ENCODE measurements at places on chromosomes 4 and X.

DNA sequence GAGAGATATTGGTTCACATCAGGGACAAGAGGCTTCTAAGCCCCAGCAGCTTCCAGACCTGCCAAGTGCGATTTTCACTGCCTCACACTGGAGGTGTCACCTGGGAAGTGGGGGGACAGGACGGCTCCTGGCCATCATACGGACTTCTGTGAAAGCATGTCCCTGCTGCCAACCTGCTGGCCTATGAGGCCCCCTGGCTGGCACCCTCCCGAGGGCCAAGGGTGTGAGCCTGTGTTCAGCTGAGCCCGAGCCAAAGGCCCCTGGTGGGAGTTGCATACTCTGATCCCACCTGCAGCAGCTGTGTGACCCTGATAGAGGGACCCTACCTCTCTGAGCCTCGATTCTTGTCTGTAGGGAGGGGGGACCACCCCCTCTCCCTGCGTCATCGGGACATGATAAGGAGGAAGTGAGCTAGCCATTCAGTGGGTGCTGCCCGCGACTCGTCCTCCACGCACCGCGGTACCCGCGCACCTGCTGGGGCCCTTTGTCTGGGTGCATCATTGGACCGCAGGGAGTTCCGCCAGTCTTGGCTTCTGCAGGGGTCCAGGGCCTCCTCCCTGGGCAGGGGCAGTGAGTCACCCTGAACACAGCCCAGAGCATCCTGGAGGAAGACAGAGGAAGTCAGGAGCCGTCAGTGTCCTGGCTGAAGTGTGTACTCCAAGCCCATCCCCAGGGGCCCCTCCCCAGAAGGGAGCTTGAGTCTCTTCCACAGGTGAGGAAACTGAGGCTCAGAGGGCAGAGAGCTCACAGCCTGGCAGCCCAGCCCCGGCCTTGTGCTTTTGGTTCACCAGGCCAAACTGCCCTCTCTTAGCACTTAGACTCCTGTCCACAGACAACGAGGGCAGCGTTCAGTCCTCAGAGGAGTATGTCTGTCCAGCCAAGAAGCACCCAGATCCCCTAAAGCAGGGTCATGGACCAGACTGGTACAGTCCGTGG lies 24.1 kb downstream of the C4orf50 start:
- DNase-seq = no peak

DNA sequence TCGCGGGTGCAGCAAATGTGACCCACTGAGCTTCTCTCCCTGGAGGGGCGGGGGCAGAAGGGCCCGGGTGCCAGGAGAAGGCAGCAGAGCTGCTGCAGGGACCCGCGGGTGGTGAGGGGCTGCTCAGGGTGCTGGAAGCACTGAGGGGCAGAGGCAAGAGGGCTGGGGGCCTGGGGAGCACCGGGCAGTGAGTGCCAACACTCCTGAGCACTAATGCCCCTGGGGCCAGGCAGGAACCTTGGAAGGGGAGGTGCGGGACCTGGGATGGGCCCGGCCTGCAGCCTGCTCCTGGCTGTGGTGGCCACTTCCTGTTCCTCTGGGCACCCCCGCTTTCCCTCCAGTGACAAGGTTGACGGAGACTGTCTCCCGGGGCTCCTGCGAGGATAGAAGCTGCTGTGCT lies 66.5 kb upstream of the ADRA2C start:
- DNase-seq = no peak

GRCh38 chr4:187366530-187366929 lies 629.0 kb upstream of the ZFP42 start:
- DNase-seq = no peak

DNA sequence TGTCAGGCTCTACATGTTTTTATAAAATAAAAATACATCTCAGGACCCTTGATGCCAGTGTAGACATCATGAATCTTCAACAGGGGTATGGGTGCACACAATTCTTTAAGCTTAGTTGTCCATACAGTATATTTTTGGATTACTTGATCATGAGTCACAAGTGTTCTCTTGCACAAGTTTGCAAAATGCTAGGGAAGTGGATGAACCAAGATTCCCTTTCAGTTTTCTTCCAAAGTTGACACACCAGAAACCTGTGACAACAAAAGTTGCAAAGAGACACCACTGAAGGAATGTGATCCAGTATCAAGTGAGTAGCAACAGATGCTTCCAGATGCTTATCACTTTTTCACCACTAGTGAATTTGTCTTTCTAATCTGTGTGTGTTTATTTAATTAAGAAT lies 1021.2 kb downstream of the PCDH7 start:
- no peak for DNase-seq

DNA sequence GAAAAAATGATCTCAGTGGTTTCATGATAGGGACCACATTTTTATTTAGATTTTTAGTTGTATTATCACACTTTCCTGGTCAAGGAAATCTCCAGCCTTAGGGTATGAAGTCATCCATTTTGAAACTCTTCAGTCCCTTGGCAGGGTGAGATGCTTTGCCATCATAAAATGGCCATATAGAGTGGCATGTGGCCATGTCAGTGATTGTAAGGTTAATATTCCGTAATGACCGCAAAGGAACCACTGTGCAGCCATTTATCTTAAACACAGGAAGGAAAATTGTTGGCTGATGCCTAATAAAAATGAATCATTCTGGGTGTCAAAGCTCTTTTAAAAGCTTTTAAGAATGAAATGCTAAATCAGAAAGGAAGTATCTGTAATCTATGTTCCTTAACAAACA lies 35.6 kb downstream of the COMMD8 start:
- DNase-seq = no peak

- no peak for DNase-seq
Observed at GRCh38 chrX:10564484-10564883, 55.9 kb downstream of the MID1 start.

- DNase-seq = no peak
Observed at GRCh38 chr4:58093352-58093751, 983.2 kb upstream of the IGFBP7 start.

DNA sequence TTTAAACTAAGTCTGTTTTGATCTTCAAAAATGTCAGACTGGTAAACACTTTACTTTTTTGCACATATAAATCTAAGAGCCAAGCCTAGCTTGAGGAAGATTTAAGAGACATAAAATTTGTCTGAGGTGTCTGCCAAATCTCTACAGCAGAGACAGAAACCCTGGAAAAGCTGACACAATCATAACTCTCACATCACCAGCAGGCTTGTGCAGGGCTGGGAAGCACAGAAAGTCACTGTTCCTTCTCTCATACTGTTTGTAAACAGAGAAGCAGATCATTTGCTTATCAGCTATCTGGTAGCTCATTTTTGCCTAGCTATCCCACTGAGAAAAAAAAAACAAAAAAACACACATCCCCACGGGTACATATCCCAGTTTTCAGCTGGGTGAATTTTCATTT lies 7.0 kb downstream of the ENOX2 start:
- DNase-seq = peak; percentile 63

DNA sequence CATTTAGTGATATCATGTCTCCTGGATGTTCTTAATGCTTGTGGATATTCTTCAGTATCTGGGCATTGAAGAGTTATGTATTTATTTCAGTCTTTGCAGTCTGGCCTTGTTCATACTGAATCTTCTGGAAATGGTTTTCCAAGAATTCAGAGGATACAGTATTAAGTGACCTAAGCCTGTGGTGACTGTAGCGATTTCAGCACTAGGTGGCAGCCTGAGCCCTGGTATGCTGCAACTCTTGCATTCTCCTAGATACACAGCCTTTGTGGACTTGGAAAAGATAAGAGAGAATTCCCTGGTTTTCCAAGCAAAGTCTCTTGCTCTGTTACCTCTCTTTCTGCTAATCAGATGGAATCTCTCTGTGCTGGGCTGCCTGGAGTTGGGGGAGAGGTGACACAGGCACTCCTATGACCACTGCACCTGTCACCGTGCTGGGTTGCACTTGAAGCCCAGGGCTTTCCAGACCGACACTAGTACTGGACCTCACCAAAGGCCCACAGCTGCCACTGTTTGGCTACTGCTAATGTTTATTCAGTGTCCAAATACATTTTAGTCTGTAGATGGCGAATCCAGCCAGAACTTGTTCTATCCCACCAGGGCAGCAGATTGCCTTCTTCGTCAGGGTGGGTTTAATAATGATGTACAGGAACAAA lies 19.3 kb upstream of the SPIN2A start:
- peak; percentile 38 for DNase-seq

- DNase-seq = no peak
Observed at GRCh38 chr4:158991534-158992155, 111.2 kb upstream of the RAPGEF2 start.

DNA sequence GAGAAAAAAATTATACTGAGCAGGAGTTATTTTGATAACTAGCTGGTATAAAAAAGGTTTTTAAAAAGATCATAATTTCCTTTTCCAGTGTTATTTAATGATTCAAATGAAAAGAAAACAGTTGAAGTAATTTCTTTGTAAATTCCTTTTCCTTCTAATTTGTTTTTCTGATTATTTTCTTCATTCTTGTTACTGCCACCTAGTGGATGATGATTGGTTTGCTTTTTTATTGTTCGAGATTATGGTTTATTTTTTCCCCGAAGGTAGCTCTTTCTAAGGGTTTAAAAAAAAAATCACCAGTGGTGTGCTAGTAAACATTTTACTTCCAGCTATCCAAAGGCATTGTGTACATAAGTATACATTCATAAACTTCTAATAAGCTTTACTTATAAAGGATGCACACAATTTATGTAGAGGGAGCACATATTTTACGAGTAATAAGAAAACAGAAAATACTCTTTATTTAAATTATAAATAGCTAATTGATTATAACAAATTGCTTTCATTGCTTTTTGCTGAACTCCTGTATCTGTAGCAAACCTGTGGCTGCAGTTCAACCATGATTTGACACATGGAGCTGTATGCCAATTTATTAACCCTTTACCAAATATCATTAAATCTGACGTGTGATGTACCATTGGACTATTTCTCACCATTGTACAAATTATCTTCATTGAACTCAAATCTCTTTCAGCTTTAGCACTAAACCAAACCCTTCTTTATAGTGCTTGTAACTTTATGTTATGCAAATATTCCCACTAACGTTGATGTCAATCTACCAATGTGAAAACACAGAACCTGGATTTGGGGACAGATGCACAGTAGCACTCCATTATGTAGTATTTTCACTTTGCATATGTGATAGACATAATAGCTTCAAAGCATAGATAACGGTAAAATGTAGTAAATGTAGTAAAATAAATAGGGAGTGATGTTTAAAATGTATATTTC lies 97.8 kb upstream of the ANK2 start:
- DNase-seq = peak; percentile 75

DNA sequence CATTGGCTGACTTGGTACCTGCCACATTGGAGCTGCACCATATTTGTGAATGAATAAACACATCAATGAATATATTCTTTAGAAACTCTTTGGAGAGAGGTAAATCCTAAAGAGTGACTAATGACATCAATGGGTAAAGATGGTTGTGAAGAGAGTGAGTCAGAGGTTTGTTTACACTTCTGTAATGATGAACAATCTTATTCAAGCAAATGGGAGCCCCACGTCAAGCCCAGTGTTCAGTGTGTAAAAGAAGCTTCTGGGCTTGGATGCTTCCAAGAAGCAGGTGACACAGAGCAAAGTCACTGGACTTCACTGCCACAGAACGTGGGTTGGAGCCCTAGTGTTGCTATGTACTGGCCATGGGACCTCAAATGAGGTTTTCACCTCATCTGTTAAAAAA lies 319.0 kb downstream of the STK32B start:
- DNase-seq = no peak

DNA sequence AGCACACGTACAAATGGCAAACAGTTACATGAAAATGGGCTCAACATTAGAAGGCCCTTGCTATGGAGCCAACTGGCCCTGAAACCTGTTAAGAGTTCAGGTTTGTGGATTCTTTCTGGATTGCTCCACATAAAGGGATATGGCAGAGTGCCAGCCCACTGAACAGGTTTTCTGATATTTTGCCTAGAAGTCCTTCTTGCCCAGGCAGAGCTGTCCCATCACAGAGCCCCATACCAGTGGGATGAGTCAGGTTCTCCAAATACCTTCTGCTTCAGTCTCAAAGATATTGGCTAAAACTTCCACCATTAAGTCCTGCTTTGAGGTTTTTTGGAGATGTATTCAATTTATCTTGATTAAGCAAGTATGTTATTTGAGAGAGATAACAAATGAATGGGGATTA lies 146.8 kb upstream of the IL1RAPL2 start:
- DNase-seq = no peak

- no peak for DNase-seq
Observed at GRCh38 chrX:39194673-39195072, 393.4 kb downstream of the MID1IP1 start.

GRCh38 chr4:183626168-183626567 lies 32.8 kb downstream of the RWDD4 start:
- no peak for DNase-seq

All from pons (tissue), 1 donor.